PC-3 (cell line): ENCODE measurements at places on chromosomes 4 and X.
A peak's percentile ranks its signal among the peaks of the same experiment; 100 is the strongest.

- no peak overlapping the region for H3K4me3 ChIP-seq
- H3K4me1 ChIP-seq: peaks cover 28% of the 10 kb centered on the region
- H3K36me3 ChIP-seq: no peaks in the 10 kb centered on the region
- no peak overlapping the region for H3K27ac ChIP-seq
- DNase-seq: no peak
Observed at GRCh38 chr4:38192516-38192915, 232.3 kb downstream of the PTTG2 start.

DNA sequence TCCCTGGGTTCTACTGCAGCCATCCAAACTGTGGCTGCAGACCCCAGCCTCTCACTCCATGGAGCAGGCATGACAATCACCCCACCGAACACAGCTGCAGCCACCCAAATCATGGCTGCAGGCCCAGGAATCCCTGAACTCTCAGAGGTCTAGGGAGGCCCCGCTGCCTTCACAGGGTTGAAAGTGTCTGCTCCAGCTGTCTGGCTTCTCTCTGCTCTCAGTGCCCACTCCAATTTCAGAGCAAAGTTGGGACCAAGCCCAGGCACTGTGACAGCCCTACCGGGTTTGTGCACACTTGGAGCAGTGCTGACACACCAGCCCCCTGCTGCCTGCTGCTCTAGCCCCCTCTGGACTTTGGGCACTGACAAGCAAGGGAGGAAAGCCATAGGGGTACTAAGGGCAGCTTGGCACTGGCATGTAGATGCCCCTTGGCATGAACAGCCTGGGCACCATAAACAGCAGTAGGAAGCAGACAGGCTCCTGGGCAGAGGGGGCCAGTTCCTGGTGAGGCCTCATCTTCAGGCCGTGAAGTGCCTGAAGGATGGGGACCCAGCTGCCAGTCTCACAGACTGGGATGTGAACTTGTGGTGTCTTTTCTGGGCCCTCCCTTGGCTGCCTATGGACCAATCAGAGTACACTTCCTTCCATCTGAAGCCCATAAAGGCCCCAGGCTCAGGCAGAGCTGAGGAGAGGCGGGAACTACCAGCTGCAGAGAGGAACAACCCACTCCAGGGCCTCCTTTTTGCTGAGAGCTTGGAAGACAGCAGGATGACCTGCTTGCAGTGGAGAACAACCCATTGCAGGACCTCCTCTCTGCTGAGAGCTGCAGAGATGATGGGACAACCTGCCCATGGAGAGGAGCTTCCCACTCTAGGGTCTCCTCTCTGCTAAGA is 68.8 kb downstream of the TECRL start:
- H3K4me3 ChIP-seq: no peak overlapping the region
- DNase-seq: no peak
- no peaks in the 10 kb centered on the region for H3K27me3 ChIP-seq

- H3K4me3 ChIP-seq: no peak overlapping the region
- peaks cover 6% of the 10 kb centered on the region; the same call in 1 of the 2 replicates for H3K4me1 ChIP-seq
- no peaks in the 10 kb centered on the region for H3K27me3 ChIP-seq
- peaks cover 7% of the 10 kb centered on the region for H3K36me3 ChIP-seq
- no peak overlapping the region for H3K27ac ChIP-seq
Observed at GRCh38 chr4:1309261-1310010, 19.7 kb downstream of the MAEA start.

DNA sequence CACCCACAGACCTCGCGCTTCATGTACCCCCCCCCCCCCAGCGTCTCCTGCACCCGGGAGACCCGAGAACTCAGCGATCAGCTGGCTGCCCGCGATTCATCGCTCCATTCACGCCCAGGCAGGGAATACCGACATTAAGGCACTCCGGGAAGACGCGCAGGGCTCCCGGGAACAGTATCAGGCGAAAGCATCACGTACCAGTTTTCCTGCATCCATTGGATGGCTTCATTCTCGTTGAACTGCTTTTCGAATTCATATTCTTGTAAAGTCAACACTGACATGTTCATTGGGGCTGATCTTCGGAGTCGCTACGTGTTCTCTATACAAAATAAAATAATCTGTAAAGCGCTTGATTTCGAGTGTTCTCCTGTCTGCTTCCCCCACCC is 373 bp downstream of the ELOVL6 start:
- no peaks in the 10 kb centered on the region for H3K27me3 ChIP-seq
- H3K27ac ChIP-seq: no peak overlapping the region
- no peaks in the 10 kb centered on the region for H3K36me3 ChIP-seq
- peak; percentile 22 for DNase-seq
- H3K4me1 ChIP-seq: peaks cover 5% of the 10 kb centered on the region; the same call in 1 of the 2 replicates
- H3K4me3 ChIP-seq: peak overlapping the region; percentile 82

- peaks cover 20% of the 10 kb centered on the region for H3K27me3 ChIP-seq
- no peaks in the 10 kb centered on the region for H3K4me1 ChIP-seq
- H3K27ac ChIP-seq: no peak within 1 kb of the TSS
- H3K4me3 ChIP-seq: no peak within 1 kb of the TSS
Observed at GRCh38 chr4:3766036-3766784, at the start of gene ADRA2C. TSS of gene ADRA2C (plus strand) at chr4:3766385. CDS start at chr4:3766607, 222 bp downstream.

GRCh38 chrX:71282514-71283402 is 677 bp upstream of the NONO start:
- H3K27ac ChIP-seq: peak overlapping the region; percentile 74
- no peak for DNase-seq
- peaks cover 19% of the 10 kb centered on the region for H3K36me3 ChIP-seq

GRCh38 chrX:120781403-120781802 is 94.3 kb downstream of the CT47B1 start:
- no peak overlapping the region for H3K27ac ChIP-seq
- H3K4me1 ChIP-seq: no peaks in the 10 kb centered on the region
- no peaks in the 10 kb centered on the region for H3K27me3 ChIP-seq
- no peak for DNase-seq
- H3K36me3 ChIP-seq: no peaks in the 10 kb centered on the region
- H3K4me3 ChIP-seq: no peak overlapping the region

DNA sequence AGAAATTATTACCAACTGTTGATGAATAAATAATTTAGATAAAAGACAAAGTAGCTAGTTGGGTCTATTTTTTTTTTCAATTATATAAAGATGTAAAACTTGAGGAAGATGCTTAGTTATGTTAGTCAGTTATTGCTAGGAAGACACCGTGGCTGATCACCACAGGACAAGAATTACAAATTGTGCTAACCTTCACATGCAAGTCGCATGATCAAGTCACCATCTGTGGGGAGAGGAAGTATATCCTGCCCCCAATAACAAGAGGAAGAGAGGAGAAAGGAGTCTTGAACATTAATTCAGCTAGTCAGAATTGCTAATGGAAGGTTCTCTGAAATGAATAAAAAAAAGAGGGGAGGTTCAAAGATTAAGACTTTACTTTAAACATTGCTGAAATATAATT is 52.3 kb downstream of the CPEB2 start:
- no peak overlapping the region for H3K27ac ChIP-seq
- H3K4me3 ChIP-seq: no peak overlapping the region
- no peaks in the 10 kb centered on the region for H3K27me3 ChIP-seq
- DNase-seq: no peak
- no peaks in the 10 kb centered on the region for H3K4me1 ChIP-seq

GRCh38 chrX:113833096-113834055 is 750.5 kb upstream of the HTR2C start:
- no peaks in the 10 kb centered on the region for H3K4me1 ChIP-seq
- H3K27me3 ChIP-seq: no peaks in the 10 kb centered on the region

- H3K4me3 ChIP-seq: no peak overlapping the region
- DNase-seq: no peak
- H3K27ac ChIP-seq: no peak overlapping the region
- no peaks in the 10 kb centered on the region for H3K27me3 ChIP-seq
- H3K36me3 ChIP-seq: no peaks in the 10 kb centered on the region
Observed at GRCh38 chr4:123568936-123569335, 172.3 kb downstream of the SPRY1 start.

- no peak overlapping the region for H3K4me3 ChIP-seq
- no peaks in the 10 kb centered on the region for H3K36me3 ChIP-seq
- no peak for DNase-seq
- H3K4me1 ChIP-seq: no peaks in the 10 kb centered on the region
Observed at GRCh38 chr4:96094183-96094582, 254.3 kb downstream of the PDHA2 start.

DNA sequence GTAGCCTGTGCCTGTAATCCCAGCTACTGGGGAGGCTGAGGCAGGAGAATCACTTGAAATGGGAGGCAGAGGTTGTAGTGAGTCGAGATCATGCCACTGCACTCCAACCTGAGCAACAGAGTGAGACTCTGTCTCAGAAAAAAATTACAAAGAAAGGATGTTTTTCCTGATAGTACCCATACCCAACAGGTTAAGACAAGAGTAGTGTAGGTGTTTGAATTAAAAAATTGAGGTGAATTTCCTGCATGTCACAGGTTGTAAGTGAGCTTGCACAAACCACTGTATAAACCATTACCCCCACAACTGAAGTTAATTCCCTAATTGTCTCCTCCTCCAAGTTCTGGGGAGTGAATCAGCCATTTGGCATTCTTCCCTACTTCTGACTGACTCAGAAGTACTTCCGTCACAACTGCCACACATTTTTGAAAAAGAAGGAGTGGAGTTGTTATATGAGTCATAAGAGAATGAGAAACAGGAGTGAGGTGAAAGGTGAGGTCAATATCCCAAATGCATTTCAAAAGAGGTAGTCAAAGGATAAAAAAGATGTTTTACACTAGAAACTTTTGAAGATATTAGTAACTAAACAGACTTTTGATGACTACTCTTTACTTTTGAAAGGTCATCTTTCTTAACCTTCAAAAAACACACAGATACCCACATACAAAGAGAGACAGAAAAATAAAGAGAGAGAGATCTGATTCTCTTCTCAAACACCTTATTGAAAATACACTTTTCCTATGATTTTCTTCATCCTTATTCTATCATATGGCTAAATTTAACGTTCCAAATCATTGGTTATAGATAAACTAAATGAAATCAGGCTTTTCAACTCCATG is 134.5 kb downstream of the BTC start:
- peak overlapping the region; percentile 99 for H3K27ac ChIP-seq
- no peaks in the 10 kb centered on the region for H3K27me3 ChIP-seq
- peak; percentile 98 for DNase-seq
- H3K36me3 ChIP-seq: no peaks in the 10 kb centered on the region

GRCh38 chr4:60953826-60954225 is 246.3 kb upstream of the ADGRL3 start:
- H3K36me3 ChIP-seq: no peaks in the 10 kb centered on the region
- DNase-seq: no peak
- no peaks in the 10 kb centered on the region for H3K27me3 ChIP-seq
- no peak overlapping the region for H3K4me3 ChIP-seq

DNA sequence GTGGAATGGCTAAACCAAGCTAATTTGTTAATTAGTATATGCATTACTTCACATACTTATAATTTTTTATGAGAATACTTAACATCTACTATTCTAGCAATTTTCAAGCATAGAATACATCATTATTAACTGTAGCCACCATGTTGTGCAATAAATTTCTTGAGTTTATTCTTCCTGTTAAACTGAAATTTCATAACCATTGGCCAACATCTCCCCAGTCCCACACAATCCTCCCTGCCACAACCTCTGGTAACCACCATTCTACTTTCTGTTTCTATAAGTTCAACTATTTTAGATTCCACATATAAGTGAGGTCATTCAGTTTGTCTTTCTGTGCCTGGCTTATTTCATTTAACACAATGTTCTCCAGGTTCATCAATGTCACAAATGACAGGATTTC is 208.5 kb downstream of the PPP4R3C start:
- no peak overlapping the region for H3K27ac ChIP-seq
- no peaks in the 10 kb centered on the region for H3K36me3 ChIP-seq
- no peaks in the 10 kb centered on the region for H3K4me1 ChIP-seq

DNA sequence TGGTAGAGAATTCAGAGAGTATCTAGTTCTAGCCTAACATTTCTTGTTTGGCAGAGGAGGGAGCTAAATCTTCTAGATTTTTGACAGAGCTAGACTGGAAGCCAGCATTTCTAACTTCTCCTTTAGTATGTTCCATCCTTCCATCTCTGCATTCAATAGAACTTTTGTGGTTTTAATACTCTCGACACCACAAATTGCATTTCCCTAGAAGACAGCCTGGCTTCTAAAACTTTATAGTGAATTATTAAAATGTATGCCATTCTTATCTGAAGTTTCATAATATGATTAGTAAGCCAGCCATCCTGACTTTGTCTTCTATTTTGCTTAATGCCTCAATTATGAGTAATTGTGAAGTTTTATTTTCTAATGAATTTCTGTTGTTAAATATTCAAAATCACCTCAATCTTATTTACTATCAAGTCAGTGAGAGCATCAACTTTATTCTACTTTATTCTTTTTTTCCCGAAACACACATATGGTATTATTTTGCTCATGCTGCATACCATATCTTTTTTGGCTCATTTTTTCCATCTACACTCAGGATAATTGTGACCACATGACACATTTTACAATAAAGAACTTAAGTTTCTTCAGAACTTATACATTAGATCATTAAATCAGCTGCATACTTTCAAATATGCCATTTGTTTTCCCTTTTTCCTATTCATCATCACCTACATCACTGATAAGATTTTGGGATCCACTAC is 30.2 kb downstream of the EDNRA start:
- no peaks in the 10 kb centered on the region for H3K4me1 ChIP-seq
- no peak overlapping the region for H3K4me3 ChIP-seq
- H3K36me3 ChIP-seq: no peaks in the 10 kb centered on the region
- no peak overlapping the region for H3K27ac ChIP-seq
- no peak for DNase-seq

GRCh38 chr4:166862032-166862431 is 372.3 kb downstream of the SPOCK3 start:
- H3K27me3 ChIP-seq: no peaks in the 10 kb centered on the region
- no peak overlapping the region for H3K4me3 ChIP-seq
- H3K27ac ChIP-seq: no peak overlapping the region
- H3K36me3 ChIP-seq: no peaks in the 10 kb centered on the region

GRCh38 chr4:177975315-177975987 is 533.2 kb upstream of the AGA start:
- no peaks in the 10 kb centered on the region for H3K27me3 ChIP-seq
- DNase-seq: no peak
- peaks cover 12% of the 10 kb centered on the region for H3K4me1 ChIP-seq
- no peak overlapping the region for H3K4me3 ChIP-seq

DNA sequence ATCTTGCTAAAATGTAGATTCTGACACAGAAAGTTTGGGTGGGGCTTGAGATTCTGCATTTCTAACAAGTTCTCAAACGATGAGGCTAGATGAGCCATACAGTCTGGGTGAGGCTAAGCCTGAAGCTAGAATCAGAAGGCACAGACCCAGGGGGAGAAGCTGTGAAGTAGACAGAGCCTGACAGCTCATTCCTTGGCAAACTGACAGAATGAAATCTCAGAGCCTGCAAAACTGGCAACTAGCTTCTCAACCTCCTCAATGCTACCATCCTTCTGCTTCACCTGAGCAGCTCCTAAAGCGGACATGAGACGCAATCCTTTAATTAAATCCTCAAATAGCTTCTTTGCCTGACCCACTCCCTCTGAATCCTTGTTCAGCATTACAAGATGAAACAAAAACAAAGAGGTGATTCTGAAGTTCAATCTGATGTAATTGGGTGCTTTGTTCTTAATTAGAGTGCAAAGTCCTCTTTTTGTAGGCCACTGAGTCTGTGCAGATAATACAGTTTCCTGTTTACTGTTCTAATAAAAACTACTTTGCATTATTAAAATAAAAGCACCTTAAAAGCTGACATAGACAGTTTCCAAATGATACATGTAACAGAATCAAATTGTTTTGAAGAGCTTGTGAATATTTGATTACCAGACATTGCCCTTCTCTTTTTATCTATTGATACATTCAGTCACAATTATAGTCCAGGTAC is 71.0 kb upstream of the BMP2K start:
- no peaks in the 10 kb centered on the region for H3K36me3 ChIP-seq
- no peaks in the 10 kb centered on the region for H3K27me3 ChIP-seq
- no peaks in the 10 kb centered on the region for H3K4me1 ChIP-seq
